ENCODE measurements at places on chromosomes 4 and X.

- DNase-seq: no peak
These were observed 855.1 kb downstream of the GLUD2 start for GRCh38 chrX:121902463-121902862.

DNA sequence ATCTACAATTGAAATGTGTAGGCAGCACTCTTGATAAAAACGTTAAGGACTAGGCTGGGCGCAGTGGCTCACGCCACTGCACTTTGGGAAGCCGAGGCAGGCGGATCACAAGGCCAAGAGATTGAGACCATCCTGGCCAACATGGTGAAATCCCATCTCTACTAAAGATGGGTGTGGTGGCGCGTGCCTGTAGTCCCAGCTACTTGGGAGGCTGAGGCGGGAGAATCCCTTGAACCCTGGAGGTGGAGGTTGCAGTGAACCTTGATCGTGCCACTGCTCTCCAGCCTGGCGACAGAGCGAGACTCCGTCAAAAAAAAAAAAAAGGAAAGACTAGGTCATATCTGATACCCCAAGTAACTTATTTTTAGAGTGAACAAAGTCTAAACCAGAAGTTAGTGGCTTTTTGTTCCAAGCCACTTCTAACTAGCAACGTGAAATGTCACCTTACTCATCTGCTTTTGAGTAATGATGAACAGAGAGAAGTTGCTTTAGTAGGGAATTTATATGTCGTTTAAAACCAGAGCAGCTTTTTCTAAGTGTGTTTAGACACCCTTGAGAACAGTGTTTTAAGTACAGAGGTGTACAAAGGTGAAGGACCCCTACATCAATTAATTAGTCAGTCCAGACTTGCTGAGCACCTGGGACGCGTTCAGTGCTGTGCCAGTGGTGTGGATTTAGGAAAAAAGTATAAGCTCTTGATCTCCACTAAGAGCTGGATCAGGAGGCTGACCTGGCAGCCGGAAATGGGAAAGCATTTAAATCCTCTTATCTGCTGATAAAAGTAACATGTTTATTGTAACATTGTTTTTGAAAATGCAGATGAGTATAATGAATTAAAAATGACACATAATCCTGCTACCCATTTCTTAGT, 23.5 kb downstream of the SPRY1 start:
- DNase-seq: no peak

DNA sequence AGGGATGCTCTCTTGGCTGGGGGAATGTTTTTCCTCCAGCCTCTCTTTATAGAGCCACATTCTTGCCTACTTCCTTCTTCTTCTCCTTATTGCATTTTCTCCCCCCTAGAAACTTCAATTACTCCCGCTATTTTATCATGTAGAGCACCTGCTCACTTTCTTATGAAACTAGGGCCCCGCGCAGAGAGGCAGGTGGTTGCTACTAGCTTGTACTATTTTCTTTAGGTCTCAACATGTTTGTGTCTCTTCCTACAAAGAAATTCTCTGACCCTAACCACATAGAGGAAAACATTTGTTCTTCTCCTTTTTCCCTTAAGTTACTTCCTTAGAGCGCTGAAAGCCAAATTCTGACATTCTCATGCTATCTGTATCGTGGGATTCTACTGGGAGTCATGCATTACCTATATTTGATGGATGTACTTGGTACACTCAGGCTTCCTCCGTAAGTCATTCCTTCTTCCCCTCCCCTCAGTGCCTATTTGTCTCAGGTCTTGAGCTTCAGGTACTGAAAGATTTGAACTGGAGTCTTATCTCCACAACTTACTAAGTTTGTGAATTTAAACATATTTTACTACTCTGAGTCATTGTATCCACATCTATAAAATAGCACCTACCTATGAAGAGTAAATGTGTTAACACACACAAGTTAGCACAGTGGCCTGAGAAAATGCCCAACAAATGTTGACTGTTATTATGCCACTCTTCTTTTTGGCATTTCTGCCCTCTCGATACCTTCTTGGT, 159.1 kb upstream of the LEF1 start:
- DNase-seq: no peak

GRCh38 chr4:138158746-138159297, 83.3 kb downstream of the SLC7A11 start:
- DNase-seq: no peak

DNA sequence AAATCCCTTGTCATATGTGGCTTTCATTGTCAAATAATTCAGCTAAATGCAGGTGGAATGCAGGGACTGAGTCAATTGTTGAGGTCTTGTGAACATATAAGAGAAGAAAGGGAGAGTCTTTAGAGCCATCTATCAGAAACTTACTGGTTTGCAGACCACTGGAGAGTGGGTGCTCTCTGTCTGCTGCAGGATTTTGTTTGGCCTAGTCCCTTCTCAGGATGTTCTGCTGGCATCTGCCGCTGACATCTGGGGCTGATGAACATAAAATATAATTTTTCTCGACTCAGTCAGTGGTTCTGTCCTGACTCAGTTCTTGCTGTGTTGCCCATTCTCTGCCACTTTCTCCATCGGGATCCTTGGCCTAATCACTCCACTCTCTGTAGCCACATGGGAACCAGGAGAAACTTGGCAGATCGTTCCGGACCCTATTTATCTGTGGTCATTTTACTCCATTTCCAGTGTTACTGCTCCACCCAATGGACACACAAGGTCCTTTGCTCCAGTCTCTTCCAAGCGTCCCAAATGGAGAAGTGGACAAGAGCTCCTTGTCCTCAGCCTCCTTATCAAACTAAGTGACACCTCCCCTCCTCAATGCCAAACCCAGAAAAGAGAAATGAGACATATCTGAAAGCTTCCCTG, 436.2 kb downstream of the FAT4 start:
- DNase-seq: no peak

- no peak for DNase-seq
These were observed 1.6 kb upstream of the HADH start for GRCh38 chr4:107987916-107988762.

GRCh38 chr4:71151054-71151453, 157.6 kb downstream of the DCK start:
- DNase-seq: no peak
